Activated T-cell treated with anti-CD3 and anti-CD28 coated beads, Interleukin-2, amount 50 U/mL, for 48 hours (primary cell): ENCODE measurements at places on chromosomes 4 and X.

- no peak for DNase-seq
These were observed 167.3 kb upstream of the SH3RF1 start for GRCh38 chr4:169438057-169438480.

GRCh38 chrX:9864011-9864410 is 77.8 kb downstream of the SHROOM2 start:
- no peak for DNase-seq

DNA sequence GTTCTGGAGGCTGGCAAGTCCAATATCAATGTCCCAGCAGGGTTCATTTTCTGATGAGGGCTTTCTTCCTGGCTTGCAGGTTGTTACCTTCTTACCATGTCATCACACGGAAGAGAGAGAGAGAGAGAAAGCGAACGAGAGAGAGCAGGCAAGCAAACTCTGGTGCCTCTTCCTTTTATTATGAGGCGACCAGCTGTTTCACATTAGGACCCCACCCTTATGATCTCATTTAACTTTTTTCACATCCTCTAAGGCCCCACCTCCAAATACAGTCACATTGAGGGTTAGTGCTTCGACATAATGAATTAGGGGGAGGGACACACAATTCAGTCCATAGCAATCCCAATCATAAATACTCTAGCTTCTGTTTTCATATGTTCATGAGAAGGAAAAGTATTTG is 10.6 kb upstream of the GPR174 start:
- no peak for DNase-seq

DNA sequence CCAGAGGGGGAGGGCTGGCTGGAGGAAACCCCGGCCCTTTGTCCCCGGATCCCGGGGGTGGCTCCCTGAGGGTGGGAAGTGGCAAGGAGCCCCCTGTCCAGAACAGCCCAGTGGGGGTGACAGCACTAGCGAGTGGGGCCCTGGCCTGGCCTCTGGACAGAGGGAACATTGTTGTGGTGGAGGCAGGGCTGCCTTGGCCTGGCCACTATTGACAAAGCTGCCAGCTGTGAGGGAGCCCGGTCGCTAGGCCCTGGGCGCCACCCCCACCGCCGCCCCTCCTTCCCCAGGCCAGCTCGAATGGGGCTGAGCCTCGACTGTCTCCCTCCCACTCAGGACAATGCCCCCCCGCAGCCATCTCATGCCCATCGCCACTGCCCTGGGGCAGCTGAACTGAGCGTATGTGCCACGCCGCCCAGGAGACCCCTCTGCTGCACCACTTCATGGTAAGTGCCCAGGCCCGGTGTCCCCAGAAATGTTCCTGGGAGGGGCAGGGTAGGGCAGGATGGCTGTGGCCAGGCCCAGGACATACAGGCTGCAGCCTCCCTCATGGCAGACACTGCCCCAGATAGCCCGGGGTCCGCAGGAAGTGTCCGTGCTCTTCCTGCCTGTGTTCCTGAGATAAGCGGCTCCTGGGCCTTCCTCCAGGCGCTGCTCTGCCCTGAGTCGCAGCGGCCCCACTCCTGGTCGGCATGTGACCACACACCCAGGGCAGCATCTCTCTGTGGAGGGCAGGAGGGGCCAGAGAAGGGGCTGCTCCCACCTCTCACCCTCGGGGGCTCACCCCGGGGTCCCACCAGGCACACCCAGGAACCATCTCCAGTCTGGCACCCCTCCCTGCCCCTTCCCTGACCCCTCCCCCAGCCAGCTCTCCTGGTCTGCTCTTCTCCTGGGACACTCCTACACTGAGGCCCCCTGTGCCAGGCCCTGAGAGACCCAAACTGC is 1.4 kb downstream of the PLXNB3 start:
- no peak for DNase-seq

GRCh38 chr4:158769175-158769921 is 522 bp downstream of the FNIP2 start:
- DNase-seq = peak; percentile 68

- DNase-seq = no peak
These were observed 22.2 kb upstream of the TBC1D8B start for GRCh38 chrX:106780264-106780663.

- no peak for DNase-seq
These were observed 20.0 kb downstream of the STBD1 start for GRCh38 chr4:76326515-76326914.

GRCh38 chr4:151035328-151035727 is 20.2 kb upstream of the LRBA start:
- no peak for DNase-seq

DNA sequence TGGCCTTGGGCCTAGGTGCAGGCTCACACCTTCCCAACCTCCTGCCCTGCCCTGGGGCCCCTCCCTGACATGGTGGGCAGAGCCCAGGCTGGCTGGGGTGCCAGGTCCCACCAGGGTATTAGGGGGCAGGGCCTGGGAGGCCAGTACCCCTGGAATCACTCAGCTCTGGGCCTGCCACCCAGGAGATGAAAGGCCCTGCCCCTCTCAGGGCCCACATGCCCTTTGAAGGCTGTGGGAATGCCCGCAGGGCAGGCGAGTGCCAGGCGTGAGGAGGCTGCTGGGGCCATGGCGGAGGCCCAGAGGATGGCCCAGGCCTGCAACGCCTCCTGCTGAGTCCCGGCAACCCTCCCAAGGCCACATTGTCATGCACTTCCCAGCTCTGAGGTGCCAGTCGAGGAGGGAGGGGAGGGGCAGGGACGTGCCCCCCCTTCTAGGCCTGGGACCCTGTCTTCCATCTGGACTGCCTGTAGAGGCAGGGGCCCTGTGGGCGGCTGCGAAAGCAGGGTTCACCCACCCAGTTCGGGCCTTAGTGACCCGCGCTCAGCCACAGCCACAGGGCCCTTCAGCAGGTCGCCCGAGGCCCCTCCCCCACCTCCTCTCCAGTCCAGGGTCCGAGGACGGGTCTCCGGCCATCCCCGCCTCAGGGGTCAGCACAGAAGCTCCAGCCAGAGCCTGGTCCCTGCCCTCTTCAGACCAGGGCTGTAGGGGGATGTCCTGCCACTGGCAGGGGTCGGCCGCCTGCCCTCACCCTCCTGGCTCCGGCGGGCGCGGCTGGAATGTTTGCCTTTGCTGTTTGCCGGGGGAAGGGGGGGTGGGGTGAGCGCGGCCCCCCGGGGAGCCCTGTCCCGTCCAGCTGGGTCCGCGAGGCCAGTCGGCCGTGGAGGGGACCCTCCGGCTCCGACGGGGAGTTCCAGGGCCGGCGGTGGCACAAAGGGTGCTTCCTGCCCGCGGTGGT is 26.7 kb upstream of the FGFR3 start:
- no peak for DNase-seq

DNA sequence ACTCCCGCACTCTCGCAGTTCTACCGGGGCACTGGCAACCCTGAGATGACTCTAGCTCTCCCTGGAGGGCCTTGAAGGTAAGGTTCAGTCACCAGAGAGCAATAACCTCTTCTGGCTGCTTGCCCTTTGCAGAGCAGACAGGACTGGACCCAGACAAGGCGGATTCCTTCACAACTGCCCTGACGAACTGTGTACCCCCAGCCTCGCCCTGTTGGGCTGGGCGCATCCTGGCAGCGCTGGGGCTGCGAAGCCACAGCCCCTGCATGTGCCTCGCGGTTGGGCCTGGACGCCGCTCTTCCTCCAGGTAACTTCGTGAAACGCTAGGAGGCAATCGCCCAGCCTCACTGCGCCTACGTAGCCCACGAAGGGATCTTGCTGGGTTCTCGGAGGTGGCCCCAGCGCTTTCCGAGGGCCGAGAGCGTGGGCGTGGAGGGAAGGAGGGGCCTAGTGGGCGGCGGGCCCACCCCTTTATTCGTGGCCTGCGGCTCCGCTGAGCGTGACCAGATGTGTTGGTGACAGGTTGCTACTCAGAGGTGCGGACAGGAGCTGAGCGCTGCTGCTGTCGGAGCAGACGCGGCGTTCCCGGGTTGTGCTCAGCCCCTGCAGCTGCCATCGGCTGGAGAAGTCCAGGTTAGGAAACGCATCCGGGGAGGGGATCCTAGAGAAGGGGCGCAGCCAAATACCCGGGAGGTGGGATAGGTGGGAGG is 1.9 kb upstream of the MAMLD1 start:
- peak; percentile 57 for DNase-seq

- no peak for DNase-seq
These were observed 296.3 kb upstream of the TENM3 start for GRCh38 chr4:181946902-181947301.

DNA sequence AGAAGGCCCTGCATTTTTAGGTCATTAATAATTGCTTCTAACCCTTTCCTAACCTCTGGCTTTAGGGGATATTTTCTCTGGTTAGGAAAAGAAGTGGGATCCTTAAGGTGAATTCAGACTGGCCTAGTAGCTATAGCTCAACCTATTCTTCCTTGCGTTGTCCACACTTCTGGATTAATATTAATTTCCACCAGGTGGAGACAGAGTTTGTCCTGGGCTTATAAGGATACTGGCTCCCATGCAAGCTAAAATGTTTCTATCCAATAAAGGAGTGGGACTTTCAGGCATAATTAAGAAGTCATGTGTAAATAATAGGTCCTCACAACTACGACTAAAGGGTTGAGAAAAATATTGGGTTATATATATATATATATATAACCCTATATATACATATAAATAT is 860.0 kb upstream of the POU3F4 start:
- no peak for DNase-seq

DNA sequence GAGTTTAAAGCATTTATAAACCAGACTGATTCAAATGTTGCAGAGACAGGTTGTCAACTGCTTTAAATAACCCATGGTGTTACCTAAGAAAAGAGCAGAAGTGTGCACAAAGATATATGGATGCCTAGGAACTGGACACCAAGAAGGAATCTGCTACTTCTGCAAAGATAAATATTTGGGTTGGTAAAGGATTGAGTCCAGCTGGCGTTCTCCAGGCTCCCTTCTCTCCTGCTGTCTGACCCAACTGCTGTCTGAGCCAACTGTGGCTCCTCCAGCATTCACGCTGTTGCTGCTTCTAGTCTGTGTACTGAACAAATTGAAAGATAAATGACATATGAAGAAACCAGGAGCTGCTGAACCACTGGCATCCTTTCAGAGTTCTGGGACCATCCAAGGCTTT is 1167.8 kb upstream of the PRKX start:
- DNase-seq = no peak

DNA sequence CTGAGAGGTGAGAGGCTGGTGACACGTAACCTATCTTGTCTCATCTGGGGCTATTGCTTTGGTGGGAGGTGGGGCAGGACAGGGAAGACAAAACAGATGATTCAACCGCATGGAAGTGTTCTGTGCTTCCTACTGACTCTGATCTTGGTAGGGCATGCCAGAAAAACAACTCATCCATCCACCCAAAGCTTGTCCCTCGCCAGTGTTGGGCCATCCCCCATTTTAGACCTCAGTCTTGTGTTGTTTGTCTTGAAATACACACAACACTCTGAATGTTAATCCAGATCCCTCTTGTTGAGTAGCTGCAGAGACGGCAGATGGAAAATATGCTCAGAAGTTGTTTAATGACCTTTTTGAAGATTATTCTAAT is 377 bp downstream of the CHRNA9 start:
- no peak for DNase-seq

DNA sequence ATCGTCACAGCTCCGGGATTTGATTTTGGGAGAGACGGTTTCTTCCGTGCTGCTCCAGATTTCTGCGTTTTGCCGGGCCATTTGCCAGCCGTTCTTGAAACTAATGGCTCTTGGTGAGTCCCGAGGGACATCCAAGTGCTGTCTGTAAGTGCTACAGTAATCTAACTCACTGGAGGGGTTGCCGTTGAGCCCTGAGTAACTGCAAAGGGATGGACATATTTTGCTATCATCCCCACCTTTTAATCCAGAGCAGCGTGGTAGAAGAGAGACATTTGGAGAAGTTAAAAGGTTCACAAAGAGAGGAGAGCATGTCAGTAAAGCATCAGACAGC is 88.9 kb upstream of the PDLIM3 start:
- no peak for DNase-seq

DNA sequence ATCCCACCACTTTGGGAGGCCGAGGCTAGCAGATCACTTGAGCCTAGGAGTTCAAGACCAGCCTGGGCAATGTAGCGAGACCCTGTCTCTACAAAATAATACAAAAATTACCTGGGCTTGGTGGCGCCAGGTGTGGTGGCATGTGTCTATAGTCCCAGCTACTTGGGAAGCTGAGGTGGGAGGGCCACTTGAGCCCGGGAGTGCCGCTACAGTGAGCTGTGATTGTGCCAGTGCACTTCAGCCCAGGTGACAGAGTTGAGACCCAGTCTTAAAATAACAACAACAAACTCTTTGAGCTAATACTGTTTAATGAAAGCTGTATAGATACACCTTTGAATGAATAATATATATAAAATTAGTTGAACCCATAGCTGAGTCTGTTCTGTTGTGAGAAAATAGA is 9.7 kb downstream of the BCORL1 start:
- no peak for DNase-seq
